ENCODE measurements at places on chromosomes 7 and 10.

DNA sequence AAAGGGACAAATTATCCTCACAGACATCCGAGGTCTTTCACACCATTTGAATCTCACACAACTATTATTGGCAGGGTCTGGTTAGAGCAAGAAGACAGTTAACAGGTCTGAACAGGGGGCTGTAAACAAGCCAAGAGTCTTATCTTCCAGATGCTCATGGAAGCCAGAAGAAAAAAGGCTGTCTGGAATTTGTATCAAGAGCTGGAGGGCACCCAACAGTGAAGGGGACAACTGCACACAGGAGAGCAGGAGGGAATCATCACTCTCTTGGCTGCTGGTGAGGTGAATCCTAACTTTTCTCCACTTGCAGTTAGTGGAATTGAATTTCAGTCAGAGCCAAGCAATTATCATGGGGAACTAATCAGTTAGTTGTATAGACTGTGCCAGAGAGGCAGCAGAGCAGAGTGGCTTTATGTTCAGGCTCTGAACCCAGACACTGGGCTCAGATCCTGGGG lies 880.2 kb upstream of the AUTS2 start:
- no peak for DNase-seq

DNA sequence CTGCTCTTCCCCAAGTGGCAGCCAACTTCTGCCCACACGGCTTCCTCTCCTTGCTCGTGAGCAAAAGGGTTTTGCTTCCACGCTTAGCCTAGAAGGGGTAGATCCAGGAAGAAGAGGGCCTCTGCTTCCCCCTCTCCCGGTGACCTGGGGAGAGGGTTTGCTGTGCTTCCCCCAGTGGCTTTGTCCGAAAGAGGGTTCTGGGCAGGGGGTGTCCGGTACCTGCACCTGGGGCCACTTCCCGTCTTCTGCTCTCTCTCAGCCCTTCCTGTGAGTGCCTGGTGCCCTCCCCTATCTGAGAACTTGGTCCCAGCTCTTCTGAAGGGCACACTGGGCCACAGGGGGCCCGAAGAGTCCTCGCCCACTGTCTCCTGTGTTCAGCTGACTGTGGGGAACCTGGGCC lies 11.3 kb downstream of the JAKMIP3 start:
- no peak for DNase-seq

GRCh38 chr7:85479918-85480643 lies 293.2 kb upstream of the SEMA3D start:
- no peak for DNase-seq

- no peak for DNase-seq
These were observed 45.9 kb upstream of the WDR11 start for GRCh38 chr10:120805014-120805812.

GRCh38 chr7:135620980-135621850 lies 41.1 kb upstream of the STMP1 start:
- no peak for DNase-seq

DNA sequence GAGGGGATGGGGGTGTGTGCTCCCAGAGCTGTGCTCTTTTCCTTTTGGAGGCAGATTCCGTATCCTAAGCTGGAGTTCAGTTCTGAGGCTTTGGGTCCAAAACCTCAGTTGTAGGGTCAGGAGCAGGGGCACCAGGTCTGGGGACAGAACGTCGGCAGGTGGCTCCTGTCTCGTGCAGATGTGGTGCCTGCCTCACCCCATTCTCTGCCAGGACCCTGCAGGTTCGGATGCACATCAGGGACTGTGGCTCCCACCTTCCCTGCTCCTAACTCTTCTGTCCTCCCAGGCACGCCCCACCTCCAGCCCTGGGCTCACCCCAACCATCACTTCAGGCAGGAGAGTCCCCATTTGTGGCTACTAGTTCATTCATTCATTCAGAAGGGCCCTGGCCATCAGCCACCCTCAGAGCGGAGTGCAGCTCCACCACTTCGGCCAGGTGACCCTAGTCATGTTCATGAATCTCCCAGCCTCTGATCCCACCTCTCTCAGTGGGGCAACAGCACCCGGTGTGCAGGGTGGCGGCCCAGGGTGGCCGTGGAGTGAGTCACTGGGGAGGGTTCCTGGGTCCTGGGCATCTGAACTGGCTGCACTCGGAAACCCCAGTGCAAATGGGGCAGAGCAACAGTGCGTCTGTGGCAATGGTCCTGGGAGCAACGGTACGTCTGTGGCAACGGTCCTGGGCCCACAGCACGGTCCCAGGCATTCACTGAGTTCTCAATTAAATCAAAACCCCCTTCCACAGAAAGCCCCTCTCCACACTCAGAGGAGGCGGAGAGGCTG lies 100.8 kb upstream of the FAM20C start:
- DNase-seq, result no peak

GRCh38 chr10:97278491-97278989 lies 13.9 kb downstream of the ARHGAP19 start:
- DNase-seq, result no peak

- DNase-seq, result no peak
These were observed 7.7 kb downstream of the FGF8 start for GRCh38 chr10:101767966-101768790.

- DNase-seq, result no peak
These were observed 83.7 kb upstream of the GLCCI1 start for GRCh38 chr7:7884855-7885254.

DNA sequence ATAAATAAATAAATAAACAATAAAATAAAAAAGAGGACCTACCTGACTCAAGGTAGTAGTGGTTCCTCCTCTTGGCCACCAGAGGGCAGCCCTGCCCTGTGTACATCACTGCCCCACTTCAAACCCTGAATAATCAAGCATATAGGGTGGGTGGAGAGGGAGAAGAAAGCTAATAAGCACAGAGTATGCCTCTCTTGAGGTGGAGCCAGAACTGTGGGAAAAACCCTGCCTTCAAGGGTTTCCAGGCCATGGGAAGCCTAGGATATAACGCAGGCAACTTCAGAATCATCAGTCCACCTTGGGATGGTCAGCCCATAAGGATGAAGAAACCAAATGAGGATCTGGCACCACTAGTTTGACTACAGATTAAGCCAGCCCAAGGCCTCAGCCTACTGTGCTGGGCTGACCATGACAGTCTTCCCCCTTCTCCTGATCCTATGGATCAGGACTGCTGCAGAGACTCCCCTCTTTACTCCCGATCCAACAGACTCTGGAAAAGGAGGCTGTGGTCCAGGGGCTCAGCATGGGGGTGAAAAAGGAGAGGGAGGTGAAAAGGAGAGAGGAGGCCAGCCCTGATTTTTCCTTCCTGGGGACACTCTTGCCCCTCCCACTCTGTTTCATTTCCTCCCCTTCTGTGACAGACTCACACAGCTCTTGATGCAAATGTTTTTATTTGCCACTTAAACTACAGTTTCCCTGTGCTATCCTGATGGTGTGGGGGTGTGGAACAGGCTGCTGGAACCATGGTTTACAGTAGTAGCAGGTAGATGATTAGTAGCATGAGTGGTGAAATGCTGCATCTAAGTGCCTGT lies 10.1 kb downstream of the AVPI1 start:
- DNase-seq, result peak; percentile 38

DNA sequence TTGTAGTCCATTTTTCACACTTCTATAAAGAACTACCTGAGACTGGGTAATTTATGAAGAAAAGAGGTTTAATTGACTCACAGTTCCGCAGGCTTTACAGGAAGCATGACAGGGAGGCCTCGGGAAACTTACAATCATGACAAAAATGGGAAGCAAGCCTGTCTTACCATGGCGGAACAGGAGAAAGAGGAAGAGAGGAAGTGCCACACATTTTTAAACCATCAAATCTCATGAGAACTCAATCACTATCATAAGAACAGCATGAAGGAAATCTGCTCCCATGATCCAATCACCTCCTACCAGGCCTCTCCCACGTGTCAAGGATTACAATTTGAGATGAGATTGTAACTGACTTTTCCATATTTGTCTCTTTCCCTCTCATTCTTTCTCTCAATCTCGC lies 9.3 kb upstream of the PNPLA8 start:
- DNase-seq, result no peak

- DNase-seq, result no peak
These were observed 118.9 kb downstream of the RAB11FIP2 start for GRCh38 chr10:117927871-117928270.

DNA sequence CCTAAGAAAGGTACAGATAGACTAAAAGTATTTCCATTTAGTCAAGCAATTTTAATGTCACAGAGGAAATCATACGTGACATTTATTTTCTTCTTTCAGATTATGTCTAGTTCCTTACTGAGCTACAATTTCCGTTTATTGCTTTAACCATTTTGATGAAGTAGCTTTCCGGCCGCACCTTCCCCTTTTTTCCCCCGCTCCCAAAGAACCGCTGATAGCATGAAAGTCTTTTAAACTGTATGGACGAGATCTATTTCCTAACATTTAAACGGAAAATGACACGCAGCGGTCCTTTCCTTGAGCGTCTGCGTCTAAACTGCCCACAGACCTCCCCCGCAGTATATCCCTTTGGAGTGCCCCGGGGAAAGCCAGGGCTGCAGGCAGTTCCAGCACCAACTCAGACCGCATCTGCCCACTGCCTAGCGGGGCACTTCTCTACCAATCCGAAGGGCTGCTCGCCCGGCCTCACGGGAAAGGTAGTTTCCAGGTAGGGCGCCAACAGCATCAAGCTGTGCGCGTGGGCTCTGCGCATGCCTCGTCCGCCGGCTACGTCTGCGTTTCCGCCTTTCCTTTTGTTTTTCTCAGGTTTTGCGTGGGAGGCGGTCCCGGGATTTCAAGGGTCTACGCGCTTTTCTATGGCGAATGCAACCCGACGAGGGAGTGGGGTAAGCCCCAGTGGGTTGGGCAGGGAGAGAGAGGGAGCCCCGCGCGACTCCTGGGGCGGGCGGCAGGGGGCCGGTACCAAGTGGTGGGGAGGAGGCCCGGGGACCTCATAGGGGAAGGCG lies at the start of gene ZNF33A:
ZNF33A (plus strand) TSS at position 557 of the 785 bp plus-strand sequence. CDS start 1,667 bp downstream, outside the sequence.
- peak; percentile 84 for DNase-seq

Measured in activated CD4-positive, alpha-beta T cell treated with anti-CD3 and anti-CD28 coated beads for 1 hour (primary cell).